ENCODE measurements at places on chromosomes 7 and 10.

GRCh38 chr10:133087045-133087678, 562 bp upstream of the ADGRA1 start:
- no peak for DNase-seq

GRCh38 chr10:132061465-132061864, 4.3 kb upstream of the JAKMIP3 start:
- no peak for DNase-seq

- DNase-seq = no peak
Observed at GRCh38 chr10:107919626-107920235, 755.2 kb upstream of the SORCS1 start.

GRCh38 chr7:116505278-116505677, 5.7 kb downstream of the CAV2 start:
- no peak for DNase-seq

DNA sequence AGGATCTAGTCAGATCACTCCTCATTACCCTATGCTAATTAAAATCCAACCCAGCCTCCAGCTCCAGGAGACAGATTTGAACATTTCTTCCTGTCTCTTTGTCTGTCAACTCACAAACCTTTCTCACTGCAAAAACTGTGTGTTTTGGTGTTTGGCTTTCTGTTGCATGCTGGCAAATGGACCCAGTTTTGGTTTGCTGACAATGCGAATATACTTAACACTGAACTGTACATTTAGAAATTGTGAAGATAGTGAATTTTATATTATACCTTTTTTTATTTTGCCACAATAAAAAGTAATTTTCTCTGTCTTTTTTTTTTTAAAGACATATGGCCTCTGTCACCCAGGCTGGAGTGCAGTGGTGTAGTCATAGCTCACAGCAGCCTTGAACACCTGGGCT, 18.3 kb upstream of the TNPO3 start:
- no peak for DNase-seq

DNA sequence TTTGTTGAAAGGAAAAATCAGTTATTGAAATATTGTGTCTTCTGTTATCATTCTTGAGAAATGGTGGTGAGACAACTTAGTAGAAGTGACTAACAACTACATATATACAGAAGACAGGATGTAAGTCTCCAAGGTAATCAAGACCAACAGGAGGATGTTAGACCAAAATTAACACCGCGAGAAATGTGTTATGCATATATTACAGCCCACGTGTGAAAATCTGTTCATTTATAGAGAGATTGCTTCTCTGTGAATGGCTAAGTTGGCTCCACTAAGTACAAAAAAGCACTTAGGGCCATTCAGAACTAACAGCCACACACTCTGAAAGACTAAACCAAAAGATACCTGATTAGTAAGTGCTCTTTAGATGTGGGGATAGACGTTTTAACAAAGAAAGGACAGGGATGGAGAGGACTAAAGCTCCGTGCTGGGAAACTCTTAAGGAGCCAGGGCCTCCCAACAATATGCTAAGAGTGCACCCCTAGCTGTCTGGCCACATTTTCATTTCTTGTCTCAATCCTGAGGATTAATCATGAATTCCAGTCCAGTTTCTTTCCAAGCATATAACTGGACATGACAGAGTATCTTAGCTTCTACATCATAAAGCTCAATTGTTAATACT, 26.5 kb downstream of the HDAC9 start:
- no peak for DNase-seq

GRCh38 chr10:12406764-12407400, 57.5 kb downstream of the CAMK1D start:
- no peak for DNase-seq

DNA sequence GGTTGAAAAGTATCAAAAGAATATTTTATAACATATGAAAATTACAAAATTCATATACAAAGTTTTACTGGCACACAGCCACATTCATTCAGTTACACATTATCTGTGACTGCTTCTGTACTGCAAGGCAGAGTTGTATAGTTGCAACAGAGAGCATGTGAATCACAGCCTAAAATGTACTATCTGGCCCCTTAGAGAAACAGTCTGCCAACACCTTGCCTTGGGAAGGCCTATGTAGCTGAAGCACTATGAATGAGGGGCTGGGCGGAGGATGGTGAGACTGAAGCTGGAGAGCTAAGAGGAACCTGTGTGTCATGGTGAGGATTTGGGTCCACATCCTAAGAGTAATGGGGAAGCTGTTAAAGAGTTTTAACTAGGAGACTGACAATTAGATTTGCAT, 35.7 kb downstream of the PDZD8 start:
- DNase-seq = no peak

GRCh38 chr10:103896225-103896624, 21.8 kb downstream of the STN1 start:
- no peak for DNase-seq

- no peak for DNase-seq
Observed at GRCh38 chr7:12647364-12648219, 39.8 kb upstream of the ARL4A start.

- DNase-seq = no peak
Observed at GRCh38 chr7:55212838-55213237, 152.3 kb upstream of the LANCL2 start.

DNA sequence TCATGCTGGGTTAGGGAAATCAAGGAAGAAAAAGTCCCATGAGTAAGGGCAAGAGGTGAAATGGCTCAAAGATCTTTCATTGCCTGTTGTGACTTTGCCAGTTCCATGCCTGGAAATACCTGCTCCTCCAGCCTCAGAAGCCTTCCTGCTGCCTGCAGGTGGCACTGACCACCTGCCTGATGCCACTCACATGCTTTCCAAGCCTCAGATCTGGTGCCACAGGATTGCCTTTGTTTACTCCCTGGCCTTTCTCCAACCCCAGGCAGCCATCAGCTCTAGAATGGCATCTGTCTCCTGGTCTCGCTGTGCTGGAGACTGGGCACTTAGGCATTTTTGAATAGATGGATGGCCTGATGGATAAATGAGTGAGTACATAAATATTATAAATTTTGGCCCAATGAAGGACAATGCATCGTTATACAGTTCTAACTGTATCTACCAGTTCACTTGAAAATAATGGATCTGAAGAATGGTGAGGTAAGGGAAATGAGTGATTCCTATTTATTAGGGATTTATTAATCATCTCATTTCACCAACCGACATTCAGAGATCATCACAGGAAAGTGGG, 657.2 kb downstream of the INHBA start:
- DNase-seq = no peak

DNA sequence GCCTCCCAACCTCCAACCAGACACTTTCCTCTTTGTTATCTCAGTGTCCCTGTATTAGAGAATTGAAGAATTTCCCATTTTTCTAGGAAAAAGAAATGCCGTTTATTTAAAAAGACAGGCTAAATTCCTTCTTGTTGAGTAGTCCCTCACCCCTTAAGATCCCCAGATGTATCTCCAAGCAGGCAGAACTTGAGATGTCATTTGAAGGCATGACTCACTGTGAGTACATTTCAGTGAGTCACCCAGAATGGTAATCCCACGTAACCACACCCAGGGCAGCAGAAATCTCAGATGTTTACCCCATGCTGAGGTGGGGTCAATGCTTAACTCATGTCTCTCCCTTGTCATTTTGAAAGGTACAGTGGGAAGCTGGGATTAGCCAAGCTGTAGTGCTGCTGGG, 4.4 kb downstream of the ZNF655 start:
- DNase-seq = no peak

DNA sequence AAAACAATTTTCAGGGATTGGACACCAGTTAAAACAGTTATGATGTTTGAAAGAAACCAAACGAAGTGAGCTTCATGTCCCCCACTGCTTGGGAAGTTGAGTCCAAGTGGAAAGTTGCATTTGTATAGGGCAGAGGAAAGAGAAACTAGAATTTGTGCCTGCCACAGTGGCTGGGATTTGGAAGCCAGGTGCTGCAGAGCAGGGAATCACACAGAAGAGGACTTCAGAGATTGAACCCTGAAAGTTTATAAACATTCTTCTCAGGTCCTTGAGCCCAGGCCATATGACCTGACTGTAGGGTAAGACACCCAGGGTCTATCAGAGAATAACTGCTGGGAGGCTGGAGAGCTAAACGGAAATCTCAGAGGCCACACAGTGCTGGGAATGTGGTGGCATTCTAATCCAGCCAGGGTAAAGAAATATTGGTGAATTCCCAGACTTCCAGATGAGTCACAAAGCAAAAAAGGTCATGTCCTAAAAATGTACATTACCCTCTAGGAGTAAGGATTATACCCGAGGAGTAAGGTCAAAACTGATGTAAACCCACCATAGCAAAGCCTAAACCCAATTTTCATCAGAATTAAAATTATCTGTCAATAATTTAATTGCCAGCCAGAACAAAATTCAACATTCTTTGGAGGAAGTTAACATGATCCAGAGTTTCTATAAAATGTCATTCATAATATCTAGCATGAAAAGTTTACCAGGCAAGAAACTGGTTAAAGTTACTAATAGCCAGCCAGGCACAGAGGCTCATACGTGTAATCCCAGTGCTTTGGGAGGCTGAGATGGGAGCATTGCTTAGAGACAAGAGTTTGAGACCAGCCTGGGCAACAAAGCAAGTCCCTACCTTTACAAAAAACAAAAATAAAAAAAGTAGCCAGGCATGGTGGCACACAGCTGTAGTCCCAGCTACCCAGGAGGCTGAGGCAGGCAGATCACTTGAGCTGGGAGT, 31.2 kb downstream of the TOMM7 start:
- no peak for DNase-seq

DNA sequence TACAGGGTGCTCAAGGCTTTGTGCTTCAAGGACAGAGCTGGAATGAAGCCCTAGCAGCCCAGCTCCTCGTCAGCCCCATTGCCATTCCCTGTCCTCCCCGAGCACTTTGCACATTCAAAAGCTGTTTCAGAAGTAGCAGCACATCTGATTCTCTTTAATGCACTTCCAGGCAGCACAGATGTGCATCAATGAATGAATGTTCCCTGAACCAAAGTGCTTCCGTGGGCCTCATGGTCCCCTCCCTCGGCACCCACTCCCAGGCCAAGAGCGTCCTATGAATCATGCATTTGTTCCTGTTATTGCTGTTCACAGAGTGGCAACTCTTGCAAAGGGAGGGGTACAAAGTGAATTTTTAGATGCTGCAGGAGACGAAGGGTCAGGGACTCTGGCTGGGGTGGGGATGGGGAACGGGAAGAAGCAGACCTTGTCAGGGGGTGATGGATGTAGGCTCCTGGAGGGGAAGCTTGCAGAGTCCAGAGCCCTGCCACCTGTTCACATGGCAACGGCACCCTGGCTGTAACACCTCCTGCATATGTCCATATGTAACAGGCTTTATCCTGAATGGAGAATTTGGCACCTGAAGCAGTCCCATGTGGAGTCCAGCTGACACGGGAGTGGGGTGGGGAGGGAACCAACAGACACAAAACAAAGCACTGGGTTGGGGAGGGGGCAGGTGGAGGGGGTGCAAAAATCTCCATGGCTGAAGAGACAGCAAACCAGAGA, 62.2 kb upstream of the BAIAP2L1 start:
- DNase-seq = no peak

GRCh38 chr10:60498985-60499384, 109.3 kb upstream of the ANK3 start:
- no peak for DNase-seq

DNA sequence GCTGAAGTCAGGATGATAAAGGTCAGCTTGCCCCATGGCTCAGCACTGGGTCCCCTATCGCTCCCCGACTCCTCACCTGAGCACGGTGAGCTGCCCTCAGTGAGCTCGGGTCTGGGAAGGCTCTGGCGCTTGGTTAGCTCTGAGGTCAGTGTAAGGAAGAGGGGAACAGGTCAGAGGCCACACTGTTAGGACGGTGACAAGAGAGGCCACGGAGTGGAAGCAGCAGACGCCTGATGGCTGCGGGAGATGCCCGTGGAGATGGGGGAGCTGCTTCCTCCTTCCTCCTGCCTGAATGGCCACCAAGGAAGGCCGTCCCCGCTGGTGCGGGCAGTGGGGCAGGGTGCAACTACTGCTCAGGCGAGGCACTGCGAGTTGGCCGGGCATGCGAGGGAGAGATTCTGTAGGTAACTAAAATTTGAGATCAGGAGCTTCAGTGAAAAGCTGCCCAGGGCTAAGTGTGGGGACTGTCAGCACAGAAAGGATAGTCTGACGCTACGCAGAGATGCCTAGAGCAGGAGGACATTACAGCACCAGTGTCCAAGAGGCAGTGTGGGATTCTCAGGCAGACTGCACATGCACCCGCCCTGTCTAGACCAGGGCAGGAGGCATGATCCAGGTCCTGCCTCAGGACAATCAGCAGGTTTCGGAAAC, 231.3 kb upstream of the GRB10 start:
- no peak for DNase-seq

- DNase-seq = no peak
Observed at GRCh38 chr10:79031723-79032122, 37.0 kb upstream of the ZMIZ1 start.

DNA sequence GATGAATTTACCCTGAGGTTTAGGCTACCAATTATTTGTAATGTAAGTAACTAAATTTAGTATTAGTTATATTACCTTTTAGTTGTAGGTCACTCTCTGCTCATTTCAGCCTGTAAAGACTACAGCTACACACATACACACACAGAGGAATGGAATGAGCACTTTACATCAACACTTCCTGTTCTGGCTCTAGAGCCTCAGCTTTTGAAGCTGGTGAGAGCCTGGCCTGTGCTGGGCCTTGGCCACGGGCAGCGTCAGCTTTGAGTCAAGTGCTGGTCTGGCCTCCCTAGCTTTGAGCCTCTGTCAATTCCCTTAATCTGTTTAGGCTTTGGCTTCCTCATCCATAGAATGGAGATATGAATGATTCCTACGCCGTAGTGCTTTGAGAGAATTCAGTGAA, 141.7 kb downstream of the EGFR start:
- no peak for DNase-seq

- DNase-seq = no peak
Observed at GRCh38 chr7:25095516-25096345, 29.3 kb downstream of the CYCS start.

DNA sequence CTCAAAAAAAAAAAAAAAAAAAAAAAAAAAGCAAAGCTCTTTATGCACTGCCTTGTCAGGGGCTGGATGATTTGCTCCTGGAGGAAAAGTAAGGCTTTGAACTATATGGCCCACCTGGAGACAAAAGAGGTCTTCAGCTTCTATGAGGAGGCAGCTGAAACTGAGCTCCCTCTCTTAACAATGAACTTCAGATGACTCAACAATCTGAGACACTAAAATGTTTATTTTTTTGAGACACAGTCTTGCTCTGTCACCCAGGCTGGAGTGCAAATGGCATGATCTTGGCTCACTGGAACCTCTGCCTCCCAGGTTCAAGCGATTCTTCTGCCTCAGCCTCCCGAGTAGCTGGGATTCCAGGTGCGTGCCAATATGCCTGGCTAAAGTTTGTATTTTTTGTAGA, 36.7 kb downstream of the RAB19 start:
- no peak for DNase-seq

- DNase-seq = no peak
Observed at GRCh38 chr7:150866932-150867564, 14.7 kb downstream of the AOC1 start.

DNA sequence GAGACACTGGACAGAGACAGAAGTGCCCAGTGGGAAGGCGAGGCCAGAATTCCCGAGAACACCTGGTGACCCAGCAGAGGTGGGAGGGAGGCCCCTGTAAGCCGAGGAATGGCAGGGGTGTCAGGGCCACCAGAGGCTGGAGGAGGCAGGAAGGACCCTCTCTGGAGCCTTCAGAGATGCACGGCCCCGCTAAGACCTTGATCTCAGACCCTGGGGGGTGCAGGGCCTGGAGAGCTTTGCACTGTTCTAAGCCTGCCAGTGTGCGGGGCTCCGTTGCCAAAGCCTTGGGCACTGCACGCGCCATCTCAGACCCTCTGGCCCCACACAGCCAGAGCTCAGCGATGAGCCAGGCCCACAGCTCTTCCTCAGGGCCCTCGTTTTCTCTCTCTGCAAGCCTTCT, 557.1 kb downstream of the PTPRN2 start:
- no peak for DNase-seq
